ENCODE measurements at places on chromosomes 7 and 10. TPM values are rescaled to one million over a fixed set of nuclear protein-coding genes. Genes with fewer than 3 reads are reported as not detected.
A peak's percentile ranks its signal among the peaks of the same experiment; 100 is the strongest.

- no peaks in the 10 kb centered on the region for H3K4me1 ChIP-seq
- no peak overlapping the region for H3K4me3 ChIP-seq
- H3K36me3 ChIP-seq: peaks cover 11% of the 10 kb centered on the region
- H3K27me3 ChIP-seq: no peaks in the 10 kb centered on the region
- H3K27ac ChIP-seq: no peak overlapping the region
Measured at GRCh38 chr7:20408467-20408826, 77.7 kb downstream of the ITGB8 start.

DNA sequence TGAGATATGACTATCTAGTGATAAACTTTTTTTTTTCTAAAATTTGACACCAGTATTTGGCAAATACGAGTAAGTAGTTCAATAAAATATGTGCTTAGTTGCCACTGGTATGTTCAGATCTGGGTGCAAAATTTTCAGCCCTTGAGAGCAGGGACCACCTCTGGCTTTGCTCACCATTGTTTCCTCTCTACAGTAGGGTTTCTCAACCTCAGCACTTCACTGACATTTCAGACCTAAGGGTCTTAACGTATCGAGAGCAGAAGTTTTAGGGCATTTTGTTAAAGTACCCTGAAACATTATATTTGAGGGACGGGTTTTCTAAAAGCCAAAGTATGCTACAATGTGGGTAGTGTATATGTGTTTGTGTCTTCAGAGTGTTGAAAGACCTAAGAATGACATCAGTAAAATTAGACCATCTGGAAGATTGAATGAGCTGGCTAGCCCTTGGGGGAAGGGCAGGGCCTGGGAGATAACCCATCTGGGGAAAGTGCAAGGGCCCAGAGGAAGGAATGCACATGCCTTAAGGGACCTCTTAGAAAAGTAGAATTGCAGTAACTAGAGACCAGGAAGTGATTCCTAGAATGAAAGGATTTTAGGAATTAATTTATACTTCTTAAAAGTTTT, 11.8 kb downstream of the BZW2 start:
- H3K4me1 ChIP-seq: peaks cover 3% of the 10 kb centered on the region
- DNase-seq: no peak

DNA sequence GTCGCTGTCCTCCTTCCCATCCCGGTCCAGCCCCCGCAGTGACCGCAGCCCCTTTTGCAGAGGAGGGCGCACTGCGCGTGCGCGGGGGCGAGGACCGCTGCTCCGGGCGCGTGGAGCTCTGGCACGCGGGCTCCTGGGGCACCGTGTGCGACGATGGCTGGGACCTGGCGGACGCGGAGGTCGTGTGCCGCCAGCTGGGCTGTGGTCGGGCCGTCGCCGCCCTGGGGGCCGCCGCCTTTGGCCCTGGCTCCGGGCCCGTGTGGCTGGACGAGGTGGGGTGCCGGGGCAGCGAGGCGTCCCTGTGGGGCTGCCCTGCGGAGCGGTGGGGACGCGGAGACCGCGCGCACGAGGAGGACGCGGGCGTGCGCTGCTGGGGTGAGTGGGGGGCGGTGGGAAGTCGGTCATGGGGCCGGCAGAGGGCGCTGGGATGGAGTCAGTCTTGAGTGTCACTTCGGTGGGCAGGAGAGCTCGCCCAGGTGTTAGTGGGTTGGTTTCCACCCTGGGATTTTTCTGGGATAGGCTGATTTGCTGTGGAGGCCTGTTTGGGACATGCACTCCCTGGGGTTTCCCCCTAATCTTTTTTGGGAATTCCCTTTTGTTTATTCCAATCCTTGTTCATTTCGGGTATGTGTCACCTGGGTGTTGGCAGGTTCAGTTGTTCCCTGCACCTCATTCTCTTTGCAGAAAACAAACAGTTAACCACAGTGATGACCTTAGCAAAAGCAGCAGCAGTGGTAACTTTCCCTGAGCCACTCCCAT, 11.6 kb downstream of the SCART1 start:
- no peaks in the 10 kb centered on the region for H3K27me3 ChIP-seq
- H3K4me3 ChIP-seq: no peak overlapping the region
- no peak overlapping the region for H3K27ac ChIP-seq
- H3K4me1 ChIP-seq: no peaks in the 10 kb centered on the region
- no peak for DNase-seq

DNA sequence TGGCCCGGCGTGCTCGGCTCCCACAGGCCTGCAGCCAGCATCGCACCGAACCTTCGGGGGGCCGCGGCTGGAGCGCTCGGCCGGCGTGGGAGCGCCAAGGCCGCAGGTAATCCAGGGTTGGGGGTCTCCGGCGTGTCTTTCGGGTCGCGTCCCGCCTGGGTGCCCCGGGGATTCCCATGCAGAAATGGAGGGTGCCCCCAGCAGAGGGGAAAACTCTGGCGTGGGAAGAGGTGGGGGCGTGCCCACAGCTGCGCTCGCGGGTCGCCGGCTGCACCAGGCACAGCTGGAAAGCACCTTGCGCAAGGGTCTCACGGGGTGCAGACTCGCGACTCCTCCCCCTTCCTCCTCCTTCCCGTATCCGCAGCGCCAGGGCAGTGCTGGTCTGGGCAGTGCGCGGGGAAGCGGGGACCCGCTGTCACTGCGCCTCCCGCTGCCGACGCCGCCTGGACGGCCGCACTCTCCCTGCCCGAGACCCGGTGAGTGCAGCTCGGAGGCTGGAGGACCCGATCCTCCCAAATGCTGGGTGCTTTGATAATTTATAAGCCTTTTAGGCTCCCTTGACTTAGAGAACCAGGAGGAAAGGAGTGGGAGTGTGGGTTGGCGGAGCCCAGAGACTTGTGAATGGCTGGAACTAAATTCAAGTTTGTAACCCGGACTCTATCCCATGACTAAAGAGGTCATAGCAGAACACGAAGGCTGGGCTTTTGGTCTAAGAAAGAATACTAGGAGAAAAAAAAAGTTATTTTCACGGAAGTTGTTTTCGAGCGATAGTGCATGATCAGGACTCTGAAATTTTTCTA, 489 bp downstream of the MAP3K8 start:
- no peaks in the 10 kb centered on the region for H3K27me3 ChIP-seq
- peak; percentile 83 for DNase-seq
- peak overlapping the region; percentile 88 for H3K4me3 ChIP-seq
- H3K4me1 ChIP-seq: peaks cover 7% of the 10 kb centered on the region

DNA sequence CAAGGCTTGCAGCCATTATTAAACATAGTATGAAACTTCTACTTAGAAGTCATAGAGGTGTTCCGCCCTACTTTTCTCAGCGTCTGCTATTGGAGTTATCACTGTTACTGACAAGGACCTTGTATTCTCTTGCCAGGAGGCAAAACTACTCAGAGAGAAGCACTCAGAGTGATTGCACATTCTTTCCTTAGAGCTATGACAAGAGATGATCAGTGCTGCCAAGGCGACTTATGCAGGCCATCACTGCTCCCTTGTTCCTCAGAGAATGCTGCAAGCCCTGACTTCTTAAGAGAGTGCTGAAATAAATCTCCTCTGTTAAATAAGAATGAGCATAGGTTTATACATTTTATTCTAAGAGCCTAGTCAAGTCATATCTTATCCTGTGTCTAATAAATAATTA, 534.6 kb upstream of the PHF14 start:
- H3K27me3 ChIP-seq: no peaks in the 10 kb centered on the region
- H3K4me1 ChIP-seq: no peaks in the 10 kb centered on the region
- no peak for DNase-seq
- H3K4me3 ChIP-seq: no peak overlapping the region
- no peaks in the 10 kb centered on the region for H3K36me3 ChIP-seq

DNA sequence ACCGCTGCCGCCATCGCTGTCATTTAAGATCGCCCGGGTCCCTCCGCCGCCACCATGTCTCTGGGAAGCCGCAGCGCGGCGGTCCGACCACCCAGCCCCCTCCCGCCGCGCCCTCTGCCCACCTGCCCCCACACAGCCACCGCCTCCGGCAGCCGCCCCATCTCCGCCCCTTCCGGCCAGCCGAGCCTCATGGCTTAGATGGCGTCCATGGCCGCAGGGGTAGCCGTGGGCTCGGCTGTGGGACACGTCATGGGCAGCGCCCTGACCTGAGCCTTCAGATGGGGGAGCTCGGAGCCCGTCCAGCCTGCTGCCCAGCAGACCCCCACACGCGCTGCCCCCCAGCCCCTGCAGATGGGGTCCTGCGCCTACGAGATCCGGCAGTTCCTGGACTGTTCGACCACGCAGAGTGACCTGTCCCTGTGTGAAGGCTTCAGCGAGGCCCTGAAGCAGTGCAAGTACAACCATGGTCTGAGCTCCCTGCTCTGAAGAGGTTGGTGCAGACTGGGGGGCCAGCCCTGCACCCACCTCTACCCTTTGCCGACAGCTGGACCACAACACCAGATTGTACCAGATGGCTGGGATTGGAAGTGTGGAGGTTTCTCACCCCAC, 38.0 kb upstream of the TARP start:
- H3K4me3 ChIP-seq: peak overlapping the region; percentile 65
- H3K27ac ChIP-seq: peak overlapping the region; percentile 46
- DNase-seq: peak; percentile 79
- peaks cover 8% of the 10 kb centered on the region for H3K4me1 ChIP-seq

DNA sequence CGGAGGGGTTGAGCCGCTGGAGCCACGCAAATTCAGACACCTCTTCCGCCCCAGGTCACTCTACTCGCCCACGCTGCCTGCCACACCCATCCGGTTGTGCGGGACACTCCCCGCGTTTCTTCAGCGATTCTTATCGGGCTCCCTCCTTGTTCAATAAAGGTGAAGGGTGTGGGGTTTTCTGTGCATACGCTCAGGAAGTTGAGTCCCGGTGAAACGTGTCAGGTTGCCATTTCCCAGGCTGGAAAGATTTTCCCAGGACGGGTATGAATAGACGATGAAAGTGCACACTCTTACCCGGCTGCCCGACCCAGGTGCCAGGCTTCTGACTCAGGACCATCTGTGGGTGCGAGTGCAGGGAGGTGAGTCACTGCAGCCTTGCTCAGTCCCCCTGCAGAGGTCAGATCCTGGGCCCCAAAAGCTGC, 22.0 kb downstream of the KLF6 start:
- no peak overlapping the region for H3K27ac ChIP-seq
- H3K4me1 ChIP-seq: no peaks in the 10 kb centered on the region
- H3K27me3 ChIP-seq: no peaks in the 10 kb centered on the region
- H3K36me3 ChIP-seq: no peaks in the 10 kb centered on the region
- H3K4me3 ChIP-seq: no peak overlapping the region
- DNase-seq: no peak

- H3K4me3 ChIP-seq: no peak within 1 kb of the TSS
- H3K36me3 ChIP-seq: no peaks in the 10 kb centered on the region
- H3K4me1 ChIP-seq: no peaks in the 10 kb centered on the region
- H3K27me3 ChIP-seq: peaks cover 45% of the 10 kb centered on the region
Measured at GRCh38 chr10:69573056-69573806, at the start of gene NEUROG3. TSS of gene NEUROG3 (minus strand) at chr10:69573422. CDS start at chr10:69573043, 379 bp downstream.

DNA sequence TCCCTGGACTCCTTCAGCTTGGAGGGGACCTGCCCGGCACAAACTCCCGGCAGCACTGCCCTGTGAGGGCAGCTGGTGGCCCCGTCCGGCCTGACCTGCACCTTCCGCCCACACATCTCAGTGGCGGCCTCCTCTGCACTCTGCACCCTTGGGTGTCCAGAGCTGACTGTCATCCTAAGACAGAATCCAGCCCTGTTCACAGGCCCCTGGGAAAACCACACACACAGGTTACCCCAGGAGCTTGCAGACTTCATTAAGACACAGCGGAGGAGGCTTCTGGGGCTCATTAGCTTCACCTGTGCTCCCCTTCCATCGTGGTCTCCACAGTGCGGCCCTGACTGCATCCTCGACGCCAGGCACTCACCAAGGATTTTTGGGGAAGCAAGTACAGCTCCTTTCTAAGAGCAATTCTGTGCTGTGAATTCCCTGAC, 51.5 kb upstream of the SHH start:
- DNase-seq: no peak
- H3K4me3 ChIP-seq: no peak overlapping the region
- H3K4me1 ChIP-seq: peaks cover 3% of the 10 kb centered on the region
- no peaks in the 10 kb centered on the region for H3K36me3 ChIP-seq

DNA sequence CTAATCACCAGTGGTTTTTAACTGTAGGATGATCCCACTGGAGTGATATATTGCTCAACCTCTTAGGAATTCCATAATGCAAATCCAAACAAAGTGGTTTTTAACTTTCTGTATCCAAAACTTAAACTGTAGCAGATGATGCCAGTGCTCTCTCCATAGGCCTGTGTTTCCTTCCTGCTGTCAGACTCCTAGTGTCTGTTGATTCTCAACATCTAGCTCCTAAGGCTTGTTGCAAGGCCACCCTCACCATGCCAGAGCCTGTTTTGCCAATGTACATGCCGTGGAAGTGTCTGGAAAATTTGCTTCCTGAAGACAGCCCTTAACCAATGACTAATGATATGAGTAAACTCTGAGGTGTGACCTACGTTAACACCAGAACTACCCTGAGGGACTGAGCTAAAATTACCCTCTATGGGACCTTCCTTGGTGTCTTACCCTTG, 39.3 kb downstream of the C1GALT1 start:
- H3K4me3 ChIP-seq: no peak overlapping the region
- H3K27me3 ChIP-seq: no peaks in the 10 kb centered on the region
- H3K4me1 ChIP-seq: peaks cover 6% of the 10 kb centered on the region
- no peak for DNase-seq
- H3K36me3 ChIP-seq: no peaks in the 10 kb centered on the region

Gene COBL
- 42.7 TPM for total RNA-seq

Gene TRPV5
- 1.4 TPM for total RNA-seq
